Stimulated activated CD4-positive, alpha-beta T cell treated with anti-CD3 and anti-CD28 coated beads, Interleukin-2, amount 100 ng/mL, for 24 hours (primary cell): ENCODE measurements at places on chromosomes 12 and 14.

GRCh38 chr12:109772622-109773321 lies 59.1 kb downstream of the FAM222A start:
- DNase-seq: no peak

- DNase-seq: no peak
These were observed 39.6 kb downstream of the TEAD4 start for GRCh38 chr12:2998789-2999264.

DNA sequence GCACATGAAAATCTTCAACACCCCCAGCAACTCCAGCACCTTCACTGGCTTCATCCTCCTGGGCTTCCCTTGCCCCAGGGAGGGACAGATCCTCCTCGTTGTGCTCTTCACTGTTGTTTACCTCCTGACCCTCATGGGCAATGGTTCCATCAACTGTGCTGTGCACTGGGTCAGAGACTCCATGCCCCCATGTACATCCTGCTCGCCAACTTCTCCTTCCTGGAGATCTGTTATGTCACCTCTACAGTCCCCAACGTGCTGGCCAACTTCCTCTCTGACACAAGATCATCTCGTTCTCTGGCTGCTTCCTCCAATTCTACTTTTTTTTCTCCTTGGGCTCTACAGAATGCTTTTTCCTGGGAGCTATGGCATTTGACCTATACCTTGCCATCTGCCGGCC lies 11.5 kb upstream of the OR11G2 start:
- DNase-seq: no peak

DNA sequence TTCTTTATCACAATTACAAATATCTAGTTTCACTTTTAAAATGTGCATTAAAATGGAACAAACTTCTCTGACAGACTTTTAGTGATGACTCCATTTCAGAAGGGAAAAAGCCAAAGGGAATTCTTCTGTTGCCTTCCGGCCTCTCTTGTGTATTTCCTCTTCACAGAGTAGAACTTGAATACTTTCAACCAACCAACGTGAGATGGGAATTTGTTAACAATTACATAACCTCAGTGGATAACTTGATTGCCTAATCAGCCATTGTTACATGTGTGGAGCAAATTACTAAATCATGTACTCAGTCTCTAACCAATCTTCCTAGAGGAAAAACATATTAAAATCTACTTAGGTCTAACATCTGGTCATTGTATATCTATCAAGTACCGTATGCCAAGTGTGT lies 291.1 kb downstream of the SYT1 start:
- no peak for DNase-seq

DNA sequence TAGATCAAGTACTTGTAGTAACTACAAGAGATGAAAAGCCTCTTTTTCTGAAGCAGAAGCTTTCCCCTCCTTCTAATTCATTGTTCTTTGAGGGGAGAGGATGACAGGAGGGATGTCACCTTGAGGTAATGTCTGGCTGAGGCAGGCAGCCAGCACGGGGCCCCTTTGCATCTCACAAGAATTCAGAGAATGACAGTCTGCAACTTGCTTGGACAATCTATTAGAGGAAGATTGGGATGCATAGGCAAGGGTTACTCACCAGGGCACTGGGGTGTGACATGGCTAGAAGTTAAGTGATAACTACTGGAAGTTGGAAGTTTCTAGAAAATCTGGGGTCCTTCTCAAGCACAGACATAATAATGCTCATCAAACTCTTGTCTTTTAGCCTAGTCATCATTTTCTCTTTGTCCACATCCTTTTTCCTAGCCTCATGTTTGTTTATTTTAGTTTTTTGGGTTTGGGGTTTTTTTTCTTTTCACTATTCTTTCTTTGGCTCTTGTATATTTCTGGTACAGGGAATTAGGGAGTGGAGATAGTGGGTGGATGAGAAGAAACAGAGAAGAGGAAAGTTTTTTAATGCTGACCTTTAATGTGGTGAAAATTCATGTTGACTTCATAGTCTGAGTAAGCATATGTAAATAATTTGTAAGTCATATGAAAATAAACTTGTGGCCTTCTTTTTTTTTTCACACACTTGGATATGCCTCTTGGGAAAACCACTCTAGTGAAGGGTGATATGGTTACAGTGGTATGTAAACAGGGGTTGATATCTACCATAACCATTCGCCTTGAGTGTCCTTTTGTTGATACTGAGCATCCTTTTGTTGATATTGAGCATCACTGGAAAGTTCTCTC lies 55.1 kb downstream of the TTLL5 start:
- no peak for DNase-seq

GRCh38 chr12:94510128-94510527 lies 50.5 kb upstream of the CEP83 start:
- no peak for DNase-seq
